ENCODE measurements at places on chromosomes 1 and 21.
A peak's percentile ranks its signal among the peaks of the same experiment; 100 is the strongest.

GRCh38 chr21:40177979-40178378 lies 310.7 kb downstream of the PCP4 start:
- no peak for DNase-seq

DNA sequence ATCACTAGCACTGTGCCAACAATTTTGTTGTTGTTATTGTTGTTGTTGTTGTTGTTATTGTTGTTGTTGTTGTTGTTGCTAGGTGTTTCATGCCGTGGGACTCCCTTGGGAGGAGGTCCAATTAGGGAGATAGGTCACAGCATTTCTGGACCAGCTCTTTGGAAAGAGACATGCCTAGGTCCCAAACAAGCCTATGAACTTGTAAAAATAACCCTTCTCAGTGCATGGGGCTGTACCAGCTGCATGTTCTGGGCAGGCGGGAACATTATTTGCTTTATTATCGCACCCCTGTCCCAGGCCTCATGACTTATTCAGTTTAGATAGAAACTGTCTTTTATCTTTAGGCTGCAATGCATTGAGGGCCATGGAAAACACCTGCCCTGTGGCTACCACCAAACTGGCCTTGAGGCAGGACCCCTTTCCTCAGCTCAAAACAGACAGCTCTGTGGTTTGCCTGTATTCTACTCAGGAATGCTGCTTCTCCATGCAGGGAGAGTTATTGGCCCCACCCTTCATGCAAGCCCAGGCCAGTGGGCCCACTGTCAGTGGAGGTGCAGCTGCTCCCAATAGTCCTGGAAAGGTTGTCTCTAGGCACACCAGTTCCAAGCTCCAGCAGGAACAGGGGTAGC lies 386.5 kb upstream of the BRINP3 start:
- DNase-seq, result no peak

GRCh38 chr1:222931023-222931422 lies 116.2 kb downstream of the DISP1 start:
- DNase-seq, result no peak

DNA sequence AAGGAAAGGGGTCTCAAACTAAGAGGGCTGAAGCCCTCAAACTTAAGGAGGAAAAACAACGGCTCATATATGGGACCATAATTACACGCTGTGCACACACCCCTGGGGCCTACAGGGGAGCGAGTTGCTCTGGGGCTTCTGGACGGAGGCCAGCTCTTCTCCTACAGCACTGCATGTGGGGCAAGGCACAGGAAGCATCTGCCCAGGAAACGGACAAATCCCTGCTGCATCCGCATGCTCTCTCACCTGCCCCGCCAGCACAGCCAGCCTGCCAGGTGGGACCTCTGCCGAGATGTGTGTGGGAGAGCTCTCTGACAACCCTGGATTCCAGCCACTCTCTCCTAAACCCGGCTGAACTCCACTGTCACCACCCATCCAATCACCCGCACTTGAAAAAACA lies 54.1 kb downstream of the MRPL37 start:
- no peak for DNase-seq

DNA sequence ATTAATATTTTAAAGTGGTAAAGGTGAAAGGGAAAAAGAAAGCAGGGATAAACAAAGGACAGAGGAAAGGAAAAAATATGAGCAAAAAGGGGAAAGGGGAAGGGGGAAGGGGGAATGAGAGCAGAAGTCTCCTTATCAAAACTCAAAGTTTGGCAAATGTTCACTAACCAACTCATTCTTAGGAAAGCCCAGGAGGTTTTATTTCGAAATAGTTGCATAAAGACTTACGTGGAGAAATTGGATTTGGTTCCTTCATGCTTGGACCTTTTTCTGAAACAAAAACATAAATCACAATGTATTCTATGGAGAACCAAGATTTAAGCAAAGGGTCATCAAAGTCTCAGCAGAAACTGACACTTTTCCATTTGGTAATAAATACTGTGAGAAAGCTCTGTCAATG lies 188.1 kb downstream of the TGFBR3 start:
- DNase-seq, result peak; percentile 78

GRCh38 chr1:29985606-29985945 lies 737.8 kb downstream of the MATN1 start:
- no peak for DNase-seq

- DNase-seq, result no peak
Measured at GRCh38 chr1:53585129-53585528, 125.9 kb downstream of the DMRTB1 start.

DNA sequence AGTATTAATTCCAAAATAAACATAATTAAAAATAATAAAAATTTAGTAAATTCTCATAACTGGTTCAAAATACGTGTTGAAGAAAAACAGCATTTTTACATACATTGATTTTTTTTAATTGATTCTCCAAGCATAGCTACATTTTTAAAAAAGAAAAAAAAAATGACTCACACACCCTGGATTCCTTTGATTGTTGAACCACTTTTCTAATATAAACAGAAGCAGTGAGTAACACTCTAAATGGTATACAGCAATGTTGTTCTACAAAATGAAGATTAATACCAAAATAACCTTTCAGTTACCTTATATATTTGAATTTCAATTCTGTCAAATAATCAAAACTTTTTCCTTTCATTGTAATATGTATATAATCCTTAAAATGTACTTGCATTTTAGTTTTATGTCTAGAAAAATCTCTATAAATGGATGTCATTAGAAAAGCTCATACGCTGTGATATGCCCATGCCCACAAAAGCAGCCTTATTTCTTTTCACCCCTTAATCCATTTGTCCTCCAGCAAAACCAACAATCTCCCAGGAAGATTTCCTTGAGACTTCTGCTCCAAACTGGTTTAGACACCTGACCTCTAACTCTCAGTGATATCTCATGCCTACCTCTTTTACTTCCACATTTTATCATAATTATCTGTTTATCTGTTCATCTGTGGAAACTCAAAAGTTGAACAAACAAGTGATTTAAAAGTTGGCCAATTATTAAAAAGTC lies 246.4 kb upstream of the NR5A2 start:
- no peak for DNase-seq

DNA sequence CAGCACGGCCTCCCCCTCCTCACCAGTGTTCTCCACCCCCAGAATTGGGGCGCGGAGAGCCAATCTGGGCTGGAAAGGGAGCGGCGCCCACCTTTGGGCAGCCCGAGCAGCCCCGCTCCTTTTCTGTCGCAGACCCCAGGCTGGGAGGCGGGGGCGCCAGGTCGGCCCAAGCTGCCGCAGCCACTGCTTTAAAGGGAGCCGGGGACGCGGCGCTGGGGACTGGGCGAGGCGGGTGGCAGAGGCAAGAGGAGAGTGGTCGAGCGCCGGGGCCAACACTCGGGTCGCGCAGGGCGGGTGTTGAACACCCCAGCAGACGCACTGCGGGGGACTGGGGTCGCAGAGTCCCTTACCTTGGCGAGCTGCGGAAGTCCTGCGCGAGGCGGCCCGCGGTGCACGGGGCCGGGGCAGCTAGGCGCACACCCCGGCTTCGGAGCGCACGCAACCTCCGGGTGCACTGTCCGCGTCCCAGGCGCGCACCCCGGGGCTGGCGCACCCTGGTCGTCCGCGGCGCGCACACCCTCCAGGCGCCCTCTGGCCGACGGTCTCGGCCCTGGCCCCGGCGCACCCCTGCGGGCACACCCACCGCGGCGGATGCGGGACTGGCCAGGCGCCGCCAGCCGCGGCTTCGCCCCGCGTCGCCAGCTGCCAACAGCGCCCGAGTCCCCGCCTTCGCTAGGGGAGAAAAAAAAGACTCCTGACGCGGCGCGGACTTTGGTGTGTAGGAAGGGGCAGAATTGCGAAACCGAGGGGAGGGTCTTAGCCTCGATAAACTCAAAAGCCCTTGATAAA lies at the start of gene KANK4:
Gene KANK4 (minus strand): TSS at position 679 of the 789 bp plus-strand sequence. CDS start 37,870 bp downstream, outside the sequence.
- no peak for DNase-seq

DNA sequence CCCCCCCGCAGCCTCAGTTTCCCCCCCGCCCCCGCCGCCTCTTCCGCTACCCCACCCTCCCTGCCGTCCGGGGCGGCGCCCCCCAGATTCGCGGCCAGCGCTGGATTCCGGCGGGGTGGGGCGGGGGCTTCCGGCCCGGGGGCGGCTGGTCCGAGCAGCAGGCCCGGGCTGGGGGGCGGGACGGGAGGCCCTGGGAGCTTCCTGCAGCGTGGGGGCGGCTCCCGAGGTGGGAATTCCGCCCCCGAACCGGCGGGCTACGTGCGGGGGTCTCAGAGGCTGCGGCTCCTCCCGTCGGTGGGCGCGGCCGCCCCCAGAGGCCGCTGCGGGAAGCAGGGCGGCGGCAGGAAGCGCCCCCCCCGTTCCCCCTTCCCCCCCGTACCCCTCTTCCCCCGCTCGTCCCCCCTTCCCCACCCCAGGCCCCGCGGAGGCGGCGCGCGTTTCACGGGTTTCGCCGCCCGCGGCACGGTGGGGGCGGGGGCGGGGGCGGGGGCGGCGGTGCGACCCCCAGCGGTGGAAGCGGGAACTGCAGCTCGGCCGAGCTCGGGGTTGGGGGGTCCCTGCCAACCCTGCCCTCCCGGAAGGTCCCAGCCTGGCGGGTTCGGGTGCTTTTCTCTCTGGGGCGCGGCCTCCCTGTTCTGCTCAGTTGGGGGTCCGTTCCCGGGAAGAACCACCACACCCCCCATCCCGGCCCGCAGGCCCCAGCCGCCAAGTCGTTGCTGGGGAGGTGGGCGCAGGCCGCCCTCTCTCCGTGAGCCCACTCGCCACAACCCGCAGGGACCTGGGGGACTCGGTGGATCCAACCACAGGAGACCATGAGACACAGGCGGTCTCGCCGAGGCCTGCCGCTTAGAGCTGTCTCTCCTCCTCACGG lies 76.3 kb downstream of the MORN1 start:
- no peak for DNase-seq

DNA sequence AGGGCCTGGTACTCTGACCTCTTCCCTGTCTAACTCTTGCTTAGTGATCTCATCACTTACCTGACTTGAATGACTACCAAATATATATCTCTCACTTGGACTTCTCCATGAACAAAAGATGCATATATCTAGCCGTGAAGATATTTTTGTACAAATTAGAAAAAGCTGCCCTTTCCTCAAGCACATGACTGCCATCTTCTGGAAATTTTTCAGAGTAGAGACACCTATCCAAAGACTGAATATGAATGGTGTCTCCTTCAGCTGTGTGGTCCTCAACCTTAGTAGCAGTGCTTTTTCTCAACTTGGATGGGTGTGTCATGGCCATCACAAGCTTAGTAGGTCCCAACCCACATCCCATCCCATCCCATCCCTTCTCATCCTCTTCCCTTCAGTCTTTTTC lies 142.3 kb downstream of the DNM3 start:
- no peak for DNase-seq

GRCh38 chr1:24939040-24939674 lies 9.1 kb upstream of the RUNX3 start:
- DNase-seq, result no peak

GRCh38 chr1:20964540-20965484 lies 177.7 kb upstream of the HP1BP3 start:
- DNase-seq, result no peak

DNA sequence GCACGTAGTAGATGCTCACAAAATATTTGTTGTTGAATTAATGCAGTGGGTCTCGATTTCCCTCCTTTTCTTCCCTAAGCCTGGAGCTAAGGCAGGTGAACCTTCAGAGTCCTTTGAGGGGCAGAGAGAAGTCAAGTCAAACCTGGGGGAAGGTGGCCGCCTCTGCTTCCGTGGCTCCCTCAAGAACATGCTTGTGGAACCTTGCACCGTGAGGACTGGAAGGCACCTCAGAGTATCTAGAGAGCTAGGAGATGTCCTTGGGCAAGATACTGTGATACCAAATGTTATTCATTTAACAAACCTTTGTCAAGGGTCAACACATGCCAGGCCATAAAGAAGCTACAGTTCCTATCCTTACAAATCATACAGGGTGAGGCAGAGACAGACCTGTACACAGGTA lies 38.3 kb downstream of the GPA33 start:
- DNase-seq, result no peak

- no peak for DNase-seq
Measured at GRCh38 chr1:19773485-19773884, 26.2 kb downstream of the TMCO4 start.

GRCh38 chr1:176193023-176193422 lies 14.1 kb downstream of the COP1 start:
- DNase-seq, result no peak

DNA sequence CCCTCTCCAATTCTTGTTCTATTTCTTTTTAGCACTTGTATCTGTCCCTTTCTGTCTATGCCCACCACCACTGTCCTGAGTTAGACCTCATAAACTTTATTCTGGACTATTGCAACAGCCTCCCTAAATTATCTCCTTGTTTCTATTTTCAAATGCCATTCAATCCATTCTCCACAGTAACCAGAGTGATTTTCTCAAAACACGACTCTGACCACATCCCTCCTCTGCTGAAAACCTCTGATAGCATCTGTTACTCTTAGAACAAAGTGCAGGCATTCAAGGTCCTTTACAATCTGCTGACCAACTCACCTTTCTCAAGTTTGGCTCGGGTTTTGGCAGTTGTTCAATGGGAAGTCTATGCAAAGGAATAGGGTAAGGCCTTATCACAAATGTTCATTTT lies 22.8 kb upstream of the GPX7 start:
- no peak for DNase-seq

DNA sequence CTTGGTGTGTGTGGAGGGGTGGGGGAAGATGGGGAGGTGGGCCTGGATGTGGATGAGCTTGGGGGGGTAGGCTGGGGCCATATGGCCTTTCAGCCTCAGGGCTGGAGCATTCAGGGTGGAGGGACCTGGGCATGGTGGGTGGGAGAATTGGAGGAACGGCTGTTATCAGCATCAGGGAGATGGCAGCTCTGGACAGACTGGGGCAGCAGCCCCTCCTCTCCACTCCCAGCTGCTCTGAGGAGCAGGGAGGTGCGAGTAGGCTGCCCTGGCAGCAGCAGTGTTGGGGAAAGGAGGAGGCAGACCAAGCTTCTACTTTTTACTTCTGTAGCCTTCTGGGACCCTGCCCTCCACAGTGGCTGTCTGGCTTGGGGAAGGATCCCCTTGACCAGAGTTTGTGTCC lies 10.2 kb downstream of the PPFIA4 start:
- no peak for DNase-seq

GRCh38 chr21:33478935-33479678 lies 667 bp downstream of the TMEM50B start:
- no peak for DNase-seq

GRCh38 chr21:45136927-45137611 lies 62.7 kb downstream of the ADARB1 start:
- DNase-seq, result no peak
